ENCODE measurements at places on chromosomes 2 and 18.

GRCh38 chr18:27964811-27965210 is 212.1 kb downstream of the CDH2 start:
- DNase-seq, result no peak

- no peak for DNase-seq
Measured at GRCh38 chr2:128775217-128775913, 456.7 kb upstream of the HS6ST1 start.

GRCh38 chr2:225037415-225038230 is 4.6 kb downstream of the DOCK10 start:
- no peak for DNase-seq

- DNase-seq, result no peak
Measured at GRCh38 chr2:55428258-55428657, 8.6 kb upstream of the CCDC88A start.

DNA sequence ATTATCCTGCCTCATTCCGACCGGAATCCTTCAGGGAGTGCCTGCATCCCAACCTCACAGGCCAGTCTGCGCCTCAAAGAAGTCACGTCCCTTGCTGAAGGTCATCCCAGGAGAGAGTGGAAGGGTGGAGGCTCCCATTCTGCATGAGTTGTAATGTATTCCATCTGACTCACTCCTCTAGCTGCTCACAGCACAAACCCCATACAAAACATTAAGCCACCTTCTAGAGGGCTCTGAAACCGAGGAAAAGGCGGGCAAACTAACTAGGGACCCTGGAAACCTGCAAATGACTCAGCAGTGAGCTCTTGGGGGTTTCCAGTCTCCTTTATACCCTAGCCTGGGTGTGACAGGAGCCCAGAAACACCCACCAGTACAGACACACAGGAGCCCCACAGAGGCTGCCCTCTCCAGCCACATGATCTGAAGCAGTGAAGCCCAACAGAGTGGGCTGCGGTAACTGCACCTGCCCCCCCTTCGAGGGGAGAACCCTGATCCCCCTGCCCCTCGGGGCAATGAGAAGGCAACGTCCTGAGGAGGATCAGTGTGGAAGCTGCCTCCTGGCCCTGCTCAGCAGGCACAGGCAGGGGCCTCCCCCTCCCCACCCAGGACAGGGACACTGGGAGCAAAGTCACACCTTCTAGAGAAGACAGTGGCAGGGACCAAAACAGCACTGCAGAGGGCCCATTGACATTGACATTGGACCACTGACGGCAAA is 69.3 kb upstream of the SNTG2 start:
- DNase-seq, result no peak

- DNase-seq, result no peak
Measured at GRCh38 chr2:85924522-85924921, 35.7 kb upstream of the ST3GAL5 start.
